Frontal cortex (tissue), 4 donors: ENCODE measurements at places on chromosomes 5 and 9. TPM values are rescaled to one million over a fixed set of nuclear protein-coding genes. Genes with fewer than 3 reads are reported as not detected.

GRCh38 chr5:16430349-16431089, 35.1 kb downstream of the ZNF622 start:
- DNase-seq, result no peak

Gene LCN2
- total RNA-seq, result not detected

Gene GKAP1
- 12.6 TPM for total RNA-seq

DNA sequence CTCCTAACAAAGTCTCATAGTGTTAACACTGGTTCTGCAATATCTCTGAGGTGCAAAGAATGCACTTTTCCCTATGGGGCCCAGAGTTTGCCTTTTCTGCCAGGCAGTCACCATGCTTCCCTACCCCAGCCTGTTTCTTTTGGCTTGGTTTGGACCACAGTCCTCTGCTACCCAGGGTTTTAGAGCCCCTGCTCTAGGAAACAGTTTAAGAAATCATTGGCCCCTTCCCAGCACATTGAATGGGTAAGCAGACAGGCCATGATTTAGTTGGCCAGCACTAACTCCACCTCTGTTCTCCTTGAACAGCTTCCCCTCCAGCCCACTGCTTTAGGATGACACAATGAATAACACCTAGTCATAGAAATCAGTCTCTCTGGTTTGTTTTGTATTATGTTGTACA, 73.2 kb downstream of the UBAP1 start:
- DNase-seq, result no peak

- no peak for DNase-seq
Measured at GRCh38 chr9:121633119-121633714, 18.2 kb upstream of the DAB2IP start.

DNA sequence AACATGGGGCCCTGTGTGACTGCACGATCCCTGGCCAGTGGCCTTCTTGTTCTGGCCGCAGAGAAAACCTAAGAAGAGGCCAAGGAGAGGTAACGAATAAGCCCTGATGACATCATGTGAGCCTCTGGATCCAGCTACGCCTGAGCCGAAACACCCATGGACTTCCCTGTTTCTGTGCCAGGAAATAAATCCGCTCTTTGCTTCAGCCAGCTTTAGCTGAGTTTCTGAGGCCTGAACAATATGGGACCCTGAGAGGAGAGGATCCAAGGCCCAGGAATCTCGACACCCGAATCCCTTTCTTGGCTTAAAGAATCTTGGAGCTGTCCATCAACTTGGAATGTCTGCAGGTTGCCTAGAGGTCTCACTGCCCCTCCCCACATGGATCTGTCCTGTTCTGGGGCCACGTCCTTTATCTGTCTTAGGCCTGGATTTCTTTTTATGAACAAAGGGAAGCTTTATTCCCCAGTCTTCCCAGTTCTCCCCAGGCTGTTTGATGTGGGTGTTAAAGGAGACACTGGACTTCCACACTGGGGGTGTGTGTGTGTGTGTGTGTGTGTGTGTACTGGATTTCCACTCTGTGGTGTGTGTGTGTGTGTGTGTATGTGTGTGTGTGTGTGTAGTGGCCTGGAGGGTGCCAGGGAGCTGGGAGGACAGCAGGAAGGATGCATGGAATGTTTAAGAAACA, 13.7 kb downstream of the IER5L start:
- no peak for DNase-seq
